Renal cortical epithelial cell (primary cell): ENCODE measurements at places on chromosomes 5 and 9. TPM values are rescaled to one million over a fixed set of nuclear protein-coding genes. Genes with fewer than 3 reads are reported as not detected.
A peak's percentile ranks its signal among the peaks of the same experiment; 100 is the strongest.

DNA sequence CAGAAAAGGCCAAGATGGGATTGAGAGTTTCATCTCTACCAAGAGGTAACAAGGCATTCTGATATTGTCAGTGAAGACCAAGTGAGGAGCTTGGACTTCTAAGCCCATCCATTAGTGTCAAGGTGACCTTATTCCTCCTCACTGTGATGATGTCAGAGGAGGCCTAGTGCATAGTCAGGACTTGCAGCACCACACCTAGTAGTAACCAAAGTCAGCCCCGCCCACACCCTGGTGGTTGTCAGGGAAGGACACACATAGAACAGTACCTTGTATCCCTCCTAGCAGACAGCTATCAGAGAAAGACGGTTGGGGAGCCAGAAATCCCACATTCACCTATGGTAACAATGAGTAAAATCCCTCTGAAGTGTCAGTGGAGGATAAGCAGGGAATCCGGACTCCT lies 111.7 kb downstream of the AP3B1 start:
- DNase-seq, result no peak

- DNase-seq, result no peak
These were observed 21.0 kb downstream of the NR2F1 start for GRCh38 chr5:93603793-93604643.

- DNase-seq, result no peak
These were observed 63.0 kb downstream of the TSSK1B start for GRCh38 chr5:113371721-113372196.

- no peak for DNase-seq
These were observed 32.7 kb upstream of the NOTCH1 start for GRCh38 chr9:136578626-136578914.

DNA sequence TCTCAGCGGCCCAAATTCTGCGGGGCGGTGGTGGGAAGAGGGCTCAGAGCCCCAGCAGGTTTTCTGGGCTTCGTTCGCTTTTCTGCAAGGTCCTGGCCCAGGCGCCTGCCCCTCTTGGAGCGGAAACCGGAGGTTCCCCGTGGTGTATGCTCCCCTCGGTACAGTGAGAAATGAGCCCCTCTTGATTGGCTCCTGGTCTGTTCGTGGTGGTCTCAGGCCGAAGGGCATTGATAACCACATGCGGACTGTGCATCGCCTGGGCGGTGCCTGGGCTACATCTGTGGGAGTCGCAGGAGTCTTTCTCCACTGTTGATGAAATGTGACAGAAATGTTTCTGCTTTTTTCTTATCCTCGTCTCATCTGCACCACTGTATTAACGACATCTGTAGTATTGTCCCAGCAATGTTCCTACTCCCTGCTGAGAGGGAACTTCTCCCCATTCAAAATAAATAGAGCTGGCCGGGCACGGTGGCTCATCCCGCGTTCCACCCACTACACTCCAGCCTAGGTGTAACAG lies 682 bp downstream of the MAN1B1 start:
- DNase-seq, result no peak

DNA sequence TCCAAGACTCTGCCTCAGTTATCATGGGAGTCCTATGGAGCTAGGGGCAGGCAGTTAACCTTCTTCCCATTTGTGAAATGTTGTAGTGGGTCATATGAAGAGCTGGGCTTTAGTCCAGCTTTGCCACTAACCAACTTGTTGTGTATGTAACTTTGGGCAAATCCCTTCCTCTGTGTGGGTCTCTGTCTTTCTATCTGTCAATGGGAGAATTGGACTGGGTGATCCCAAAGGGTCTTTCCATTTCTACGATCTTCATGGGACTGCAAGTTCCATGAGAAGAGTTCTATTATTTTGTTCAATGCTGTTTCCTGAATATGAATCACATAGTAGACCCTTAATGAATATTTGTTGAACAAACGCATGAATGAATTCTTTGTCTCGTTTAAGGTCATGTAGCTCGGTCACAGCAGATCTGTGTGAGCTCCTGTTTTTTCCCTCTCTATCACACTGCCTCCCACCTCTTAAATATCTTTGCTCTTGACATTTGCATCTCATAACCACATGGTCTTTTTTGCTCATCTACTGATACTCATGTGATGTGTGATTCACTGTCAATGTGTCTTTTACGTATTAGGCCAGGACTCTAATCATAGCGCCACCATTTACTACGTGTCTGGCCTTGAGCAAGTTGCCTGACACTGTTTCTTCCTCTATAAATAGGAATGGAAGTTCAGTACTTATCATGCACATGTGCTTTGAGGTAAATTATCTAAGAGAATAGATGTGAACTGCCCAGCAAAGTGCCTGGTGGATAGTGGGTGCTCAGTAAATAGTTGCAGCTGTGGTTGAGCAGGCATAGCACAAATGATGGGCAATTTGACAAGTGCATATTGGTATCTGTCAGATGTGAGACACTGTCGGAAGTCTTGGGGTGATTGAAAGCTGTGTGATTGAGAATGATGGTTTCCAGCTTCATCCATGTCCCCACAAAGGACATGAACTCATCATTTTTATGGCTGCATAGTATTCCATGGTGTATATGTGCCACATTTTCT lies 37.4 kb downstream of the PTTG1 start:
- DNase-seq, result no peak

DNA sequence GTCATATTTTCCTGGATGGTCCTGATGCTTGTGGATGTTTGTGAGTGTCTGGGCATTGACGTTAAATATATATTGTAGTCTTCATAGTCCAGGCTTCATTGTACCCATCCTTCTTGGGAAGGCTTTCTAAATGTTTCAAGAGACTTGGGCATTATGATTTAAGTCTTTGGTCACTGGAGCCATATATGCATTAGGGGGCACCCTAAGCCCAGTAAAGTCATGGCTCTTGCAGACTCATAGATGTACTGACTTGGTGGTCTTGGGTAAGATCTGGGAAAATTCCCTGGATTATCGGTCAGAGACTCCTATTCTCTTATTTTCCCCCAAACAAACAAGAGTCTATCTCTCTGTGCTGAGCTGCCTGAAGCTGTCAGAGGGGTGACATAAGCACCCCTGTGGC lies 271.1 kb downstream of the TRIM36 start:
- no peak for DNase-seq

DNA sequence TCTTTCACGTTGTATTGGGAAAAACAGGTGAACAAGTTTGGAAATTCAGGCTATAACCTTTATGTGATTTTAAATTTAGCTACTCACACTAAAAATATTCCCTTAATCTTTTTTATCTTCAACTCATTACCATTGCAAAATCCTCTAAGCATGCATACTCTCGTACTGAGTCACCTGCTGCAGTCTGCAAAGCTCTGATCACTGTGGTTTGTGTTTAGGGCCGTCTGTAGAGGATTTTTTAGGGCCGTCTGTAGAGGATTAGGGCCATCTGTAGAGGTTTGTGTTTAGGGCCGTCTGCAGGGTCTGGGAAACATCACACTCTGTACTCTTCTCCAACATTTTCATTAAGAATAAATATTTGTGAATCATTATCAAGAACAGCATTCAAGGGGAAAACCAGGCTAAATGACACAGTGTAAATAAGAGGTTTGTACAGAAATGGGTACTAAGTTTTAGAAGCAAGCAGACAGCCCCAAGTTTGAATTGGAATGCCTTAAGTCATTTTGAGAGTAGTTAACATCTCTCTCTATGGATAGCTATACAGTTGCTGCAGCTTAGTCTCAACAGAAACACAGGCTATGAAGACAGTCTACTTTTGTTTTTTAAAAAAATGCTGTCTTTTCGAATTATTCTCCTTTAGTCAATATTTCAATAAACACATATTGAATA lies 155.0 kb upstream of the TSLP start:
- DNase-seq, result peak; percentile 86

Gene PLCXD3
- total RNA-seq, result under 0.01 and 0.17 TPM in 2 replicates

Gene RPL7A
- total RNA-seq, result 1,360 and 2,372 TPM in 2 replicates

Gene PCDHB9
- total RNA-seq, result 0.17 and 0.60 TPM in 2 replicates

Gene HAVCR1
- total RNA-seq, result 289 and 397 TPM in 2 replicates
